Parietal lobe (tissue), 2 donors: ENCODE measurements at places on chromosomes 1 and 21. TPM values are rescaled to one million over a fixed set of nuclear protein-coding genes. Genes with fewer than 3 reads are reported as not detected.

The SHISAL2A gene
- total RNA-seq: not detected

The LAD1 gene
- not detected for total RNA-seq

The WDR4 gene
- total RNA-seq: 24.4 TPM

The AUNIP gene
- total RNA-seq: 1.3 TPM

The LENEP gene
- total RNA-seq: 2.5 TPM

The DNAJC28 gene
- total RNA-seq: 5.0 TPM

The PCAT6 gene
- total RNA-seq: not detected

The GNG4 gene
- 32.2 TPM for total RNA-seq

The SPOCD1 gene
- 0.31 TPM for total RNA-seq

The FAM72D gene
- 1.3 TPM for total RNA-seq

The BARHL2 gene
- total RNA-seq: not detected
